ENCODE measurements at places on chromosomes 3 and 15. TPM values are rescaled to one million over a fixed set of nuclear protein-coding genes. Genes with fewer than 3 reads are reported as not detected.

GRCh38 chr15:27082526-27082925 is 111.5 kb downstream of the GABRG3 start:
- no peaks in the 10 kb centered on the region for H3K36me3 ChIP-seq
- no peak overlapping the region for H3K27ac ChIP-seq
- no peaks in the 10 kb centered on the region for H3K27me3 ChIP-seq
- no peak overlapping the region for H3K4me3 ChIP-seq
- H3K4me1 ChIP-seq = no peaks in the 10 kb centered on the region

- no peaks in the 10 kb centered on the region for H3K27me3 ChIP-seq
- H3K4me1 ChIP-seq = no peaks in the 10 kb centered on the region
- H3K27ac ChIP-seq = no peak overlapping the region
- no peaks in the 10 kb centered on the region for H3K36me3 ChIP-seq
- no peak for DNase-seq
Observed at GRCh38 chr3:193488741-193489140, 66.0 kb downstream of the ATP13A4 start.

DNA sequence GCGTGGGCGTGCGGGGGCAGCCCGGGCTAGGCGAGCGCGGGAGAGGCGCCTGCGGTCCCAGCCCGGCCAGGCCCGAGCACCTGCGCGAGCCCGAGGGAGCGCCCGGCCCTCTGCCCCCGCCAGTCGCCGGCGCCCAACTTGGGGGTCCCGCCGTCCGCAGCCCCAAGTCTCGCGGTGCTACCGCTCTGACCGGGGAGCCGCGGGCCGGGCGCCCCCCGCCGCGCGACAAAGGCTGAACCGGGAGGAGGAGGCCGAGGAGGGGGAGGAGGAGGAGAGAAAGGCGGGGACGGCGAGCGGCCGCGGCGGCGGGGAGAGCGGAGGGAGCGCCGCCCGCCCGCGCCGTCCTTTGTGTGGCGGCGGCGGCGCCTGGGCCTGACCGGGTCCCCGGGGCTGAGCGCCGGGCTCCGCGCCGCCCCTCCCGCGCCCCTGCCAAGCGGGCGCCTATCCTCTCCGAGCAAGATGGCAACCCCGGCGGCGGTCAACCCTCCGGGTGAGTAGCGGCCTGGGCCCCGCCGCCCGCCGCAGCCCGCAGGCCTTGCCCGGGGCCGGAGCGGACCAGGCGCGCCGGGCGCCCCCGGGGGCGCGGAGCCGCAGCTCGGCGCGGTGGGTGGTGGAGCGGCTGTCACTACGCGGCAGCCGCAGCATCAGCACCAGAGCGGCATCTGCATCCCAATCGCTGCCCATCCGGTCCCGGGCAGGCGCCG is at the start of gene ARNT2:
TSS of gene ARNT2 (plus strand) at position 326 of the 704 bp plus-strand sequence. CDS start at position 460, 134 bp downstream.
- H3K4me1 ChIP-seq = peaks cover 4% of the 10 kb centered on the region
- H3K36me3 ChIP-seq = no peaks in the 10 kb centered on the region
- no peak within 1 kb of the TSS for H3K27ac ChIP-seq
- peaks cover 65% of the 10 kb centered on the region for H3K27me3 ChIP-seq
- no peak within 1 kb of the TSS for H3K4me3 ChIP-seq

DNA sequence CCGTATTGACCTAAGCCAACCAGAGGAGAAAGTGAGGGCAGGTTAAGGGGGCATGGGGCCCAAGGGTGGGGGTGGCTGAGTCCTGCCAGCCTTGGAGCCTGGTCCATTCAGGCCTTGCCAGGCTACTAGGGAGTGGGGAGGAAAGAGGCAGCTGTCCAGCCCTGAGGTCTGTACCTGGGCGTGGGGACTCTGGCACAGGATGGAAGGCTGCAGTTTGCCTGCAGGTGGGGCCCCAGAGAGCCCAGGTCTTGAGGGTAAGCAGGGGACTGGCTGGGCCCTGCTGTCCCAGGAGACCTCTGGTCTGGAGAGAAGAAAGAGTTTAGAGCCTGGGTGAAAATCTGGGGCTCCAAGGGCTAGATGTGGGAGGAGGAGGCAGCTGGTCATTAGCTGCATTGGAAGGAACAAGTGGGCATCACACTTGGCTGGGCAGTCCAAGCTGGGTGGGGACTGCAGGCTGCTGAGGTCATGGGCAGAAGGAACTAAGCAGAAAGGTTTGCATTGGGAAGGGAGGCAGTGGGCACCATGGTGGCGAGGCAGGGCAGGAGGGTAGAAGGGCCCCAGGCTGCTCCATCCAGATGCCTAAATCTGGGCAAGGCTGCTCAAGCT is 108.4 kb downstream of the OXNAD1 start:
- peaks cover 68% of the 10 kb centered on the region for H3K4me1 ChIP-seq
- H3K27ac ChIP-seq = no peak overlapping the region
- no peak overlapping the region for H3K4me3 ChIP-seq
- no peaks in the 10 kb centered on the region for H3K27me3 ChIP-seq

GOLGA8R gene
- 13.0 TPM for total RNA-seq

- no peak for DNase-seq
- H3K27ac ChIP-seq = no peak overlapping the region
- no peaks in the 10 kb centered on the region for H3K36me3 ChIP-seq
- no peak overlapping the region for H3K4me3 ChIP-seq
Observed at GRCh38 chr3:114428044-114428595, 134.3 kb downstream of the TIGIT start.

Measured in activated CD8-positive, alpha-beta memory T cell treated with anti-CD3 and anti-CD28 coated beads, Interleukin-2, amount 10 ng/mL, durations not matched to agents 7 days and 5 days (primary cell).